ENCODE measurements at places on chromosomes 5 and 9.
A peak's percentile ranks its signal among the peaks of the same experiment; 100 is the strongest.

DNA sequence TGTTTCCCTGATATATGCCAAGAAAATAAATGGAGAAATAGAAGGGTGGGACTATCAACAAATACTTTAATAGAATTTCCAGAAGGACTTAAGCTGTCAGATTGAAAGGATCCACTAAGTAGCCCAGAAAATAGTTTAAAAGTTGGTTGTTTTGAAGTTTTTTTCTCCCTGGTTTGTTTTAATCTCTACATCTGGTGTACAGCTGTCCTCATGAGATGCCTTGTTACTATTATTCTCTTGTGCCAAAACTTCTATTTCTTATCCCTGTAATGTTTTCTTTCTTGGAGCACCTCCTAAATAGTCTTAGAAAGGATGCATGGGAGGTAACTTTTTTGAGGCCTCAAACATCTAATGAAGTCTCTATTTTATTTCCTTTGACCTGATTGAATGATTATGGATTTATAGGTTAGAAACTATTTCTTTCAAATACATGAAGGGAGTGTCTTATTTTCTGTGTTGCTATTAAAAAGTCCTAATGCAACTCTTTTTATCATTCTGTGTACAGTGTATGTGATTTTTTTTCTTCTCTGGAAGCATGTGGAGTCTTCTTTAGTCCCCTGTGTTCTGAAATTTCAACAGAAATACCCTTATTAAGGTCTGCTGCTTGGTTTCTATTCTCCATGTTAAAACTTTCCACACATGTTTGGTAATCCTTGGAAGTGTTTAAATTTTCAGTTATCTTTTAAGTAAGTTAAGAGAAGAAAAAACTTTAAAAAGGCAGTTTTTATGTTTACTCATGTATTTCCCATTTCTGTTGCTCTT, 140.0 kb upstream of the CDKN2B start:
- DNase-seq: no peak

GRCh38 chr9:5886114-5886939, 4.4 kb upstream of the MLANA start:
- DNase-seq: peak; percentile 26

DNA sequence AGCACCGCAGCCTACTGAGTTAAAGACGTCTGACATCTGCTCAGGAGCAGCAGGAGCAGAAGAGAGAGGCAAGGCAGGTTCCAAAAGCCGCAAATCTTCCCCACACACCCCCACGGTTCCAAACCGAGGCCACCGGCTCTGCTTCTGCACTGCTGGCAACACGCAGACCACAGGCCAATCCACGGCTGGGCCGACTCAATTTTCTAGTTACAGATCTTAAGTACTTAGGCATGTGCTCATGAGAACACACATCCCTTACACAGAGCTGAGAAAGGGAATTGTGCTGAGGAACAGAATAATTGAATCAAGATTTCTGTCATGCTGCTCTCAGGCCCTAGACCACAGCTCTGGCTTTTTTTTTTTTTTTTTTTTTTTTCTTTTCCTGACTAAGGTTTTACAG, 32.6 kb downstream of the PAX5 start:
- no peak for DNase-seq

DNA sequence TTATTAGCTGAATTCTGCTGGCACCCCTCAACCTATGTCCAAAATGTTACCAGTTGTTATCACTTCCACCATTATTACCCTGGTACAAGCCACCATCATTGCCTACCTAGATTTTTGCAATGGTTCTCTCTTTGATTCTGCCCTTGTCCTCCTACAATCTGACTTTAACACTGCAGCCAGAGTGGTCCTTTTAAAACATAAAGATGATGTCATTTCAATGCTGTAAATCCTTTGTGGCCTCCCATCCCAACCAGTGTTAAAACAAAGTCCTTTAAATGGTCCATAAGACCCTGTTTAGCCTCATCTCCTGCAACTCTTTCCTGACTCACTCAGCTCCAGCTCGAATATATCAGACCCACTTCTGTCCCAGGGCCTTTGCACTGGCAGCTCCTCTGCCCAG, 54.9 kb upstream of the FSTL4 start:
- no peak for DNase-seq

GRCh38 chr9:20985851-20986600, 45.4 kb downstream of the HACD4 start:
- DNase-seq: no peak

DNA sequence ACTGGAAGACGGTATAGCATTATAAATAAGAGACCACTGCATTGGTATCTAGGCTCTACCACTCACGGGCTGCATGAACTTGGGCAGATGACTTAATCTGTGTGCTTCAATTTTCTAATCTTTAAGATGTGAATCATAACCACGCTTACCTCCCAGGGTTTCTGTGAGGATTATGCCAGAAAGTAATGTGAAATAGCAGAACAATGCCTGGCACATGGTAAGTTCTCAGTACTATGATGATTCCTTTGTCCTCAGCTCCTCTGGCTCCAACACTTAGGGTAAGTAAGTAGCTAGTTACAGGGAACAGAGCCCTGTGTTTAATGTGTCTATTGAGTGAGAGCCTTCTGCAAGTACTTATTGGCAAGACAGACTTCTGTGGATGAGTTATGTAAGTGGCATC, 31.1 kb downstream of the POU4F3 start:
- no peak for DNase-seq

- DNase-seq: no peak
Observed at GRCh38 chr5:154368041-154368800, 77.6 kb upstream of the SAP30L start.

GRCh38 chr5:100161868-100162267, 373.3 kb upstream of the FAM174A start:
- no peak for DNase-seq

DNA sequence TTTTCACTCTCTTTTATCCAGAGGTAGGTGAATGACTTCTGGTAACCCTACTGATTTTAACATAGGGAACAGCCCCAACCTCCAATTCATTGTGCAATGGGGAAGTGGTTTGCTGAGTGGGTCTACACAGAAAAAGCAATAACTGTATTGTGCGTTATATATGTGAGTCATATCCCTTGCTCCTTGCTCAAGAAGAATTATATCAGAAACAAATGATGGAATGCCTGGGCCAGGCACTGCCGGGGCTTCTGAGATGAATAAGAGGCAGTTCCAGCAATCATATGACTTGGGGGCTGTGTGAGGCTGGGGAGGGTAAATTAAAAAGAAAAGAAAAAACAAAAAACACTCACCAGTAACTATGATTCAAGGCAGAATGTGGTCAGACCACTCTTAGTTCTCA, 79.2 kb upstream of the ABCA1 start:
- no peak for DNase-seq

- DNase-seq: peak; percentile 56
Observed at GRCh38 chr5:172868924-172869591, 35.0 kb downstream of the ERGIC1 start.

- DNase-seq: no peak
Observed at GRCh38 chr9:37639109-37639762, 11.5 kb upstream of the FRMPD1 start.

DNA sequence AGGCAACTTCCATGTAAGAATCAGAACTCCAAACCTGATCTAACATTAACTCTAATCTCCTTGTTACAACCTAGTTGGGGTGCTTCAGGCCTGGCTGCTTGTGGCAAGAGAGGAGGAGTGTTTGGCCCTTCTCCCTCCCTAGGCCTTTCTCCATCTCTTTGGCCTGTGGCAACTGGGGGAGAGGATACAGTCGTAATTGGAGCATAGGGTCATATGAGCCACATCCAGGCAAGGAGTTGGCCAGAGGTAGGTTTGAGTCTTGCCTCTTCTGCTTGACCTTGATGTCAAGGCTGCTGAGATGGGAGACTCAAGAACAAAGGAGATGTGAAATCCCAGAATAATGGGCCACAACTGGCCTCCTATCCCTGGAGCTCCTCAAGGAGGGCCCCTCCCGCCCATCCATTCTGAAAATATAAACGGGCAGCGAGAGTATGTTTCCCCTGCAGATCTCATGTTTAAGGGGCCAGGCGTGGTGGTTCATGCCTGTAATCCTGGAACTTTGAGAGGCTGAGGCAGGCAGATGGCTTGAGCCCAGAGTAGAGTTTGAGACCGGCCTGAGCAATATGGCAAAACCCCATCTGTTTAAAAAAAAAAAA, 59.3 kb upstream of the ANGPTL2 start:
- no peak for DNase-seq

DNA sequence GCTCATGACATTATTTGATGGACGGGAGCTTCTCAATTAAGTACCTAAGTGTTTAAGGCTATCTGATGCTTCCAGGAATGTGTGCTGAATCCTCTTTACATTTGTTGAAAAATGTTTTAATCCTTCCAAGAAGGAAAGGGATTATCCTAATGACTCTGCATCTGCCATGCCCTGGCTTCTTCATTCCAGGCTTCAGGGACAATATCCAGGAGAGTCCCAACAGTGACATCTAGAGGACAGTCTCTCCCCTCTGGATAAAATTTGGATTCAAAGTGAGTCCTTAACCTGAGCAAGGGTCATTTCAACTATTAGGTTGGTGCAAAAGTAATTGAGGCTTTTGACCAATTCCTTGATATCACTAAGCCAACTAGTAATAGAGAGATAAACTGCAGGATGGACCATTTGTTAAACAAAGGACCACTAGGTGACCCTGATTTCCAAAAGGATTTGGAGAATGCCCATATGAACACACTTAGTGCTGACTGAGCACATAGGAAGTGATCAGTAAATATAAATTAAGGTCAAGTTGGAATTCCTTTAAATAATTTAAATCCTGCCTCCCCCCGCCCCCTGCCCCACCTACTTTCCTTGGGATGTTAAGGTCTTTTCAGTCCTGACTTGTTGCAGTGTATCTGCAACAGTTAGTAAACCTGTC, 19.1 kb downstream of the TNFSF8 start:
- DNase-seq: no peak

- no peak for DNase-seq
Observed at GRCh38 chr5:120152472-120152871, 311.6 kb upstream of the PRR16 start.

GRCh38 chr9:114798101-114798500, 7.7 kb downstream of the TNFSF15 start:
- no peak for DNase-seq

GRCh38 chr9:107949061-107949460, 459.5 kb upstream of the KLF4 start:
- DNase-seq: no peak

DNA sequence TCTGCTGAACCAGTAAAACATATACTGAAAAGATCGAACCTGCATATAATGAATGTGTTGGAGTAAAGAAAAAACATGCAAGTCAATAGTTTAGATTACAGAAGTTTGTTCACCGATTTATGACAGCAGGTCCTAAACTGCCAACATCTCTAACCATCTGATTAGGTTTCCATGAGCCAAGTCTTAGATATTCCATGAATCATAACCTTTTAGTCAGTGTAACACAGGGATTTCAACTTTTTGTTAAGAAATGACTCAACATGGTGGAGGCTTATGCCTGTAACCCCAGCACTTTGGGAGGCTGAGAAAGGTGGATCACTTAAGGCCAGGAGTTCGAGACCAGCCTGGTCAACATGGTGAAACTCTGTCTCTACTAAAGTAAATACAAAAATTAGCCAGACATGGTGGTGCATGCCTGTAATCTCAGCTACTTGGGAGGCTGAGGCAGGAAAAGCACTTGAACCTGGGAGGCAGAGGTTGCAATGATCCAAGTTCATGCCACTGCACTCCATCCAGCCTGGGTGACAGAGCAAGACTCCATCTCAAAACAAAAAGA, 38.7 kb downstream of the APC start:
- no peak for DNase-seq

DNA sequence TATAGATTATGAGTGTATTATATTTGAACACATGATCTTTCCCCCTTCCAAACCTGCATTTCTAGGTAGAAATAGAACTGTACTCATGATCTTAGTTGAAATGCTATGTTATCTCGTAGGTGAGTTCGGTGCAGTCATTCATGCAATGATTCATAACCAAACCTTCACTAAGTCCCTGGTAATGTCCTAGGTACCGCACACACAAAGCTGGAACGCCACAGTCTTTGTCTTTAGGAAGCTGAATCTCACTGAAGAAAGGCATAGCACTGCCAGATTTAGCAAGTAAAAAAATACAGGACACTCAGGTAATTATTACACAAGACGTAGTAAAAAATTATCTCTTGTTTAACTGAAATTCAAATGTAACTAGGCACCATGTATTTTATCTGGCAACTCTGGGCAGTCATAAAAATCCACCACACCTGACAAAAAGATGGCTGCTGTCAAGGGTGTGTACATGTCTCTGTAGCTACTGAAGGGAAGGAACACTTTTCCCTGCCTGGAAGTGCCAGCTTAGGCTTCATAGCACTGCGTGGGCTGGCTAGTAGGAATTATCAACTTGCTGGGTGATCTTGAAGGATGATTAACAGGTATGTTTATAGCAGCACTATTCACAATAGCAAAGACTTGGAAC, 28.0 kb upstream of the TXN start:
- DNase-seq: no peak

GRCh38 chr5:125002727-125003598, 256.5 kb upstream of the ZNF608 start:
- no peak for DNase-seq

GRCh38 chr5:112708103-112708622, 29.5 kb upstream of the APC start:
- DNase-seq: no peak

DNA sequence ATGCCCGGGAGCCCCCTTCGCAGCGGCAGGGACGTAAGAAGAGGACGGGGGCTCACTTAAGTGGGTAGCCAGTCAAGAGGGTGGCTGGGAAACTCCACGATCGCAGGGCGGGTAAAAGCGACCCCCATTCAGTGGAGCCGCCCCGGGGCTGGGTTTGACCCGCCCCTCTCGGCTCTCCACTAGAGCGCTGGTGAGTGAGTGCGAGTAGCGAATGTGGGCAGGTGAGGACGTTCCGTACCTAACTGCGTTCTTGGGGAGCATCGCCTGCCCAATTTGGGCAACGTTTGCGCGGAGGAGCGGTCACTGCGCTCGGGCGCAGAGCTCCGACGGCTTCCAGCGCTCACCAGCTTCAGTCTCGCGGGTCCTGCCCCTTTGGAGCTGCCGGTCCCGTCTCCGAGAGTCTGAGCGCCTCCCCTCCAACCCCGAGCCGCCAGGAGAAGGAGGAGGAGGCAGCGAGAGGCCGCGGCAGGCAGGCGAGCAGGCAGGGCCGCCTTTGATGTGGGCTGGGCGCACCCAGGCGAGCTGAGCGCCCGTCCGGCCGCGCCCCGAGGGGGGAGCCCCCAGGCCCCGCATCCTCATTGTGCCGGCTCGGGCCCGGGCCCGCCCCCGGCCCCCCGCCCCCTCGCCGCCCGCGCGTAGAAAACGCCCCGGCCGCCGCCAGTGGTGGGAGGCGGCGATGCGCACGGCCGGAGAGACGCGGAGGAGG, at the start of gene FGF18:
Gene FGF18 (plus strand): TSS at position 666 of the 706 bp plus-strand sequence. CDS start 553 bp downstream, outside the sequence.
- no peak for DNase-seq

- DNase-seq: no peak
Observed at GRCh38 chr5:138574744-138575193, 432 bp downstream of the HSPA9 start.

DNA sequence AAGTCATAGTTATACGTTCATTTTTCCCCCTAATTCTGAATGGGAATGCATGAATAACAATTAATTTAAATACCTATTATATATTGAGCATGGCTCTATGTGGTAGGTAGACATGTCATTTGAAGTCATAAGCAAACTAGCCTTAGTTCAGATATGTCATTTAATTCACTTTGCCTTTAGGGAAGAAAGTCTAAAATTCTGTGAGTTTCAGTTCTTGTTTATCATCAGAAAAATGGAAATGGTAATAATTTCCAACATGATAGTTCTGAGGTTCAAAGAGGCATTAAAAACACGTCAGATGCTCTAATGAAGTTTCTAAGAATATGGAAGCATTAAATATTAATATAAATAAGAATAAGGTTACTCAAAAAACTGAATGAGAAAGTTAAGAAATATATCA, 13.1 kb upstream of the ANXA1 start:
- DNase-seq: no peak

- no peak for DNase-seq
Observed at GRCh38 chr9:36985769-36986467, 48.1 kb downstream of the PAX5 start.
